ENCODE measurements at places on chromosomes 1 and 21. TPM values are rescaled to one million over a fixed set of nuclear protein-coding genes. Genes with fewer than 3 reads are reported as not detected.

DNA sequence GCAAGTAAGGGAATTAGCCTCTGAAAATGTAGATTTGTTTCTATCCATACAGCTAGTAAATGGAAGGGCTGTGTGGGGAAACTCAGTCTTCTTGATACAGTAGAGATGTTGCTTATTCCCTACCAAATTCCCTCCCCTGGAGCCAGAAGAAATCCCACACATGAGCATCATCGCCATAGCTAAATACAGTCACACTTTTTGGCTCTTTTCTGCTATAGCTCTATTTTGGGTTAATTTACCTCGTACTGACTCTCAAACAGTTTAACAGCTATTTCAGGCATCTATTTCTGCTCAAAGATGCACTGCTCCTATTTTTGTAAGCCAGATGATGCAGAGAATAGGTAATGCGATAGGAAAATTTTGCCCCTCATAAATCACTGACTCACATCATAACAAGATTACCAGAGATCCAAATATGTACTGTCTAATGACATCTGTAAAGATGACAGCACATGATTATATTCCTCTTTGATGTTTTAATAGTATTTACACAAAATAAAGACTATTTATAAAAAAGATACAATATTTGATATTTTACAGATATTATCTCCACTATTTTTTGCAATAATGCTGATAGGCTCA lies 58.6 kb downstream of the XCL1 start:
- DNase-seq, result no peak

DNA sequence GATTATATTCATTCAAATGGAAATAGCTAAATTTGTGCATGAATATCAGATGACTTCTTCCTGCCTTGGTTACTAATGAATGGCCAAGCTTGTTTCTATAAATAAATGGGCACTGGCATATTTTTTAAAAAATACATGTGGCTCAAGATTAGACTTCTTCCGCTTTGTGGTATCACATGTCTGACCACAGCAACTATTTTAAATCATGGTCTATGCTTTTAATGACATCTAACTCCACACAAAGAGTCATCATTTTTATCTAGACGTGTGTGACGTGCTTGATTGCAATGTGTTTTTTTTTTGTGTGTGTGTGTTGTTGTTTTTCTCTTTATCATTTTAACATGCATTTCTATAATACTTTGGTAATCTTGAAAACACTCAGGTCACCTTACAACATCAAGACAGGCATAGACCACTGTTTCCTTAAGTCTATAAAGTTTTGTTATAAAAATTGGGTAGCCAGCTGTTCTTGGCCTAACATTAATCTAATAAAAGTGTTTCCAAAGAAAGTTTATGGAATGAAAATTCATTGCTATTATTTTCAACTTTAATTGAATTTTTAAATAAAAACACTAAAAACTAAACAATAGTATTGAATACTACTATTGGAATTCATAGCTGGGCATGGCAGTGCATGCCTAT lies 29.5 kb downstream of the RGS1 start:
- DNase-seq, result no peak

- DNase-seq, result no peak
Measured at GRCh38 chr1:42096554-42096953, 56.7 kb upstream of the GUCA2B start.

DNA sequence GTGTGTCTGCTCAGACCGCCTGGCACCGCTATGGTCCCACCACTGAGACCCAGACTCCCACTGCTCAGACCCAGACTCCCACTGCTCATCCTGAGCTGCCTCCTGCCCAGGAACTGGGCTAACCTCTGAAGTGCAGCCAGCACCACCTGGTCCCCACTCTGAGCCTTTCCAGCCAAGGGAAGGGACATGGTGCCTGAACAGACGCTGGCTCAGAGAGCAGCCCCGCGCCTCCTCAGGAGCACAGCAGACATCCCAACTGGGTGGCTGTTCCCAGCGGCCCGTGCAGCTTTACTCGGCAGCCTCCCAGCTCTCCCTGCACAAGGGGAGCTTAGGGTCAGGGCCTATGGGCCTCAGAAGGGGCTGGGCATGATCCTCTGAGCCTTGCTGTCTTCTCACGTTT lies 27.8 kb upstream of the CNTN2 start:
- no peak for DNase-seq

GRCh38 chr1:1924386-1924785 lies 5.3 kb upstream of the TMEM52 start:
- DNase-seq, result no peak

Gene TMEM125
- not detected for total RNA-seq

Gene RRAGC
- 43.9 TPM for total RNA-seq

Gene GBP6
- total RNA-seq, result not detected

All from glomerular endothelial cell (primary cell).